Stimulated activated CD8-positive, alpha-beta memory T cell treated with anti-CD3 and anti-CD28 coated beads, Interleukin-12 subunit alpha, Interleukin-12 subunit beta, amount 100 ng/mL, for 1 hour (primary cell): ENCODE measurements at places on chromosomes 4 and X.

DNA sequence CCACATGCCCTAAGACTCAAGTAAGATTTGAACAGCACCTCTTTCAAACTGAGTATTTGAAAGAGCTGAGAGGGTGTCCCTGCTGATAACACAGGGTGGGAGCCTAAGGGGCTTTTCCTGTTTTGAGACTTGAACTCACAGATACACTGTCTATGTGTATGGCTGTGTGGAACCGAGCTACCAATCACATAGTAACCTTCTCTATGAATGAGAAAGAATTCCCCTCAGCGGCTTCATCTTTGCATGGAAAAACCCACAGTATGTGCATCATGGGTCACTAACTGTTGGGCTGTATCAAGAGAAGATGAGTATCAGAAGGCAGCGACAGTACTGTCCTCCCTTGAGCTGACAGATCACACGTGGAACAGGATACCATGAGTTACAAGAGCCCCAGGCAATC lies 336.3 kb downstream of the AFF2 start:
- no peak for DNase-seq

DNA sequence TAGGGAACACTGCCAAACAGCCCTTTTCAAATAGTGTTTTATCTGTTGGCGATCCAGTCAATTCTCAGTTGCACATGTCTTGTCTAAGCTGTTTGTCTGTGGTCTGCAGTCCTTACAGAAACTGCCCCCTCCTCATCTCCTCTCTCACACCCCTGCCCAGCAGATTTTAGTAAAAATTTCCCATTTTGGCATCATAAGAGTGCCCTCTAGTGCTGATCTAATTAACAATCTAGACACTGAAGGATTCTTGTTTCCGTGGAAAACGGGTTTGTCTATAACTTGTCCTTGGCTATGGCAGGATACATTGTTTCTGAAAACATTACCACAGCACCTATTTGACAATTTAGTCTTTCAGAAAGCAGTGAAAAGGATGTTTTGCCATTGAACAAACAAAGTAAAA lies 227.2 kb upstream of the MBNL3 start:
- no peak for DNase-seq

- DNase-seq = no peak
These were observed 13.8 kb upstream of the SMS start for GRCh38 chrX:21926527-21927278.

GRCh38 chr4:7256984-7257810 lies 64.9 kb downstream of the SORCS2 start:
- no peak for DNase-seq

GRCh38 chr4:40908702-40909362 lies 159.1 kb downstream of the NSUN7 start:
- DNase-seq = peak; percentile 47

GRCh38 chr4:128322311-128322710 lies 34.7 kb upstream of the PGRMC2 start:
- no peak for DNase-seq

DNA sequence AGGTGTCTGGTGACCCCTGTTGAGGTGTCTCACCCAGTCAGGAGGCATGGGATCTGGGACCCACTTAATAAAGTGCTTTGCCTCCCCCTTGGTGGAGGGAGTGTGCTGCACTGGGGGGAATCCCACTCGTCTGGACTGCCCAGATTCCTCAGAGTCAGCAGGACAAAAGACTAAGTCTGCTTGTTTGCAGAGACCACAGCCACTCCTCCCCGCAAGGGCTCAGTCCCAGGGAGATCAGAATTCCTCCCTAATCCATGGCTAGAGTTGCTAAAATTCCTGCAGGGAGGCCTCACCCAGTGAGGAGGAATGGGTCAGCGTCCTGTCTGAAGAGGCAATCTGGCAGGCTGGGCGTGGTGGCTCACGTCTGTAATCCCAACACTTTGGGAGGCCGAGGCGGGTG lies 442.2 kb downstream of the PABPC4L start:
- DNase-seq = no peak

GRCh38 chrX:128992107-128992971 lies 531.0 kb downstream of the SMARCA1 start:
- no peak for DNase-seq

- DNase-seq = no peak
These were observed 54.9 kb downstream of the USO1 start for GRCh38 chr4:75779105-75779757.

DNA sequence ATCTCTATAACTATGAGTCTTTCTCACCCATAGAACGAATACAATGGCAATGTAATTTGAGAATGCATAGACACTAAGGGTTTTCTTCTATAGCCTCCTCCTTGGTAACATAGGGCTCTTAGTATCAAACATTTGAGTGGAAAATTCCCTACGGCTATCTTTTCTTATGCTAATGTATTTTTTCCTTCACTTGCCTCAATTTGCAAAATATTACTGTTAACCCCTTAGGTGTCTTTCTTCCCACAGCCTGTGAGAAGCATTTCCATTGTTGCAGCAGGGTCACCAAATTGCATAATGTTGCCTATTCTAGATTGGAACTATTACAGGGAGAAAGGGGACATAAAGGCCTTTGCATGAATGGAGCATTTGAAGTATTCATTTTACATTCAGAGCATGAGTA lies 140.5 kb upstream of the RAPGEF2 start:
- DNase-seq = no peak

GRCh38 chr4:95693594-95693993 lies 144.8 kb upstream of the UNC5C start:
- DNase-seq = no peak

DNA sequence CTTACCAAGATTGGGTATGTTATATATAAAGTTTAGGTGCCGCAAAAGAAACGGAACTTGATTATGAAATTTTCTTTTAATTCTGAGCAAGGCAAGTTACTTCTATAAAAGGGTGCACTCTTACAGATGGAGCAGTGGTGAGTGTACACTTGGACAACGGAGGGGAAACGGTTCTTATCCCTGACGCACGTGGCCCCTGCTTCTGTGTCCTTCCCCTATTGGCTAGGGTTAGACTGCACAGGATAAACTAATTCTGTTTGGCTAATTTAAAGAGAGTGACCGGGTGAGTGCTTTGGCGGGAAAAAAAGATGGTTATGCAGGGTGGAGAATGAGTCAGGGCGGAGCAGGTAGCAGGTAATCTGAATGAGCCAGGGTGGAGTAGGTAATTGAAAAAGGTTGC lies 149.5 kb downstream of the GC start:
- no peak for DNase-seq

DNA sequence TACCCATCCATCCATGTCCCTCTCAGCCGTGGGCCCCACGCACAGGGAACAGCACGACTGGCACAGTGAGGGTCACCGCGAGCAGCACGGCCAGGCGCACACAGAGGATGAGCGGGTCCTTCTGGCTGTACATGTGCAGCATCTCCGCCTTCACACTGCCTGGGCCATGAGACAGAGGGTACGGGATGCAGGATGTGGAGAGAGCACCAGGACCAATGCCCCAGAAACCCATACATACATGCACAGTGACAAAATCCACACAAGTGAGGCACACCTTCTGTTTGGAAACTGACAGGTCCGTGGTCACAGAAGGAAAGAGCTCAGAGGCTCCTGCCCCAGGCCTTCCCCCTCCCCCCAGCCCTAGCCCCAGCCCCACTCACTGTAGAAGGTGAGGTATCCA lies 9.5 kb downstream of the SLC38A5 start:
- DNase-seq = no peak

DNA sequence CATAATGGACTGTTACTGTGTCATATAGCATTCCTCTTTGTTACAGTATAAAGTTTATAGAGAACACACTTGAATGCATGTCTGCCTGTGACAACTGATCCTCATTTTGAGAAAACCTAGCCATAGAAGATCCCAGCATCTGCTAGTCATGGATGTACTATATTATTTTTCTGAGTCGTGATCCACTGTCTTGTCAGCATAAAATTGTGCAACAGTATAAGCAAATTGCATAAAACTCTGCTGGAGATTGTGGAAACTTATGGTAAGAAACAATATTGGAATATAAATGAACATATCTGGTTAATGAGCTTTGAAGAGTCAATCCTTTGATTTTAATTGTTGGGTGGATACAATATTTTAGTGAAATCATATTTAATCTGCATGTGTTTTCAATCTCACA lies 3.6 kb downstream of the NEIL3 start:
- DNase-seq = no peak

DNA sequence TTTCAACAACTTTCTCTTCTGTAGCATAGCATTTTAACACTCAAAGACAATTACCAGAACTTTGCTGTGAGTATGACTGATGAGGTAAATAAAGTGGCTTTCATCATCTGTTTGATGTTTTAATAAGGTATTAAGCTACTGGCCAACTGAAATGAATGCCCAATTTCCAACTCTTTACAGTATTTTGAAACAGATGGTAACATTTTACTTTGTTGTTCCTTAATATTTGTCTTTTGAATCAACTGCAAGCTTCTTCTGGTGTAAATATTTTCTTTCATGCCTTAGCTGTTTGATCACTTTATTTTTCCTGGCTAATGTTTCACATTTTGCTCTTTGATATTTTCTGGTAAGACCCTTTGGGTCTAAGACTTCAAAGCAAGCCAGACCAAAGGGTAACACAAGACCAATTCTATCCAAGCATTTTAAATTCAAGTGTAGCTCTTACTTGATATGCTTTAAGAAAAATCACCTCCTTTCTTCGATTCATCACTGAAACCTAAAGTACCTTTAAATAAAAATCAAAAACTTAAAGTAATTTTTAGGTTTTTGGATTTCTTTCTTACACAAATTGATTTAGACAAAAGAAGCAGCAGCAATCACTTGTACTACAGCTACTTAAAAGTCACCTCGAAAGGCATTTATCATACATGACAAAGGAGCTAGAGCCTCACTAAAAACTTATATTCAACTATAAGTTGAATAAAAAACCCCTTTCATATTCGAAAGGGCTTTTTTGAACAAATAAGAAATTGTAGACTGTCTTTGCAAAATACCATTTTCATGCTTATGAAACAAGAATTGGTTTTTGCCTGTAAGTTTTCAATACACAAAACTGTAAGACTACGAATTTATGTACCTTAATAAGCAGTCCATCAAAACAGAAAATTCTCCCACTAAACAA lies 57.6 kb downstream of the TBCK start:
- no peak for DNase-seq

- no peak for DNase-seq
These were observed 258.5 kb downstream of the PABPC4L start for GRCh38 chr4:133943081-133943480.

DNA sequence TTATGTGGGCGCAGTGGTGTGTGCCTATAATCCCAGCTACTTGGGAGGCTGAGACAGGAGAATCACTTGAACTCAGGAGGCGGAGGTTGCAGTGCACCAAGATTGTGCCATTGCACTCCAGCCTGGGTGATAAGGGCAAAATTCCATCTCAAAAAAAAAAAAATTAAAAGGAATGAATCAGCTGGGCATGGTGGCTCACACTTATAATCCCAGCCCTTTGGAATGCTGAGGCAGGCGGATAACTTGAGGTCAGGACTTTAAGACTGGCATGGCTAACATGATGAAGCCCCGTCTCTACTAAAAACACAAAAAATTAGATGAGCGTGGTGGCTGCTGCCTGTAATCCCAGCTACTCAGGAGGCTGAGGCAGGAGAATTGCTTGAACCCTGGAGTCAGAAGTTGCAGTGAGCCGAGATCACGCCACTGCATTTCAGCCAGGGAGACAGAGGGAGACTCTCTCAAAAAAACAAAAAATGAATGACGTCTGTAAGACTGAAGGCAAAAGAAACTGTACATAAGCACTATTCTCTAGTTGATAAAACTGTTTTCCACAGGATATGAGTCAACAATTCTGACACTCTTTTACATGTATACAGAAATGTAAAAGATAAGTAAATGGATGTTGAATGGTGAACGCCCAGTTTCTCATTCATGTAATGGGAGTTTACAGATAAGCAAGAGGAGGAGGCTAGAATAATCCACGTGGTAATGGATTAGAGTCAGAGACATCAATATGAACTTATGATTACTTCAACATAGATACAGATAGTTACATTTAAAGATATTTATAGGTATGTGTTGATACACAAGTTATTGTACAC lies 22.2 kb downstream of the CENPC start:
- no peak for DNase-seq

DNA sequence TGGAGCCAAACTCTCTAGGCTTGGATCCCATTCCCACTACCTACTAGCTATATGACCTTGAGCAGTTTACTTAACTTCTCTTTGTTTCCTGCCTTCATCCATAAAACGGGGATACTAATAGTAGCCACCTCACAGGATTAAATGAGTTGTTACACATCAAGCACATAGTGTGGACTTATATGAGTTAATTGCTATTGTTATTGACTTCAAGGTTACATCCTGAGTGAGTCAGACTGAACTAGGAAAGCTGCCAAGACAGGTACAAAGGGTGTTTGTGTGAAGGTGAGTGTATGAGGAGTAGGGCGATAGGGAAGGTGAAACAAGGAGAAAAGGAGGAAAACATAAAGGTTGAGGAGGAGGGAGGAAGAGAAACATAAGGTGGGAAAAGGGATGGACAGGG lies 32.2 kb downstream of the TFDP3 start:
- no peak for DNase-seq

- DNase-seq = no peak
These were observed 557.5 kb downstream of the PPARGC1A start for GRCh38 chr4:23332313-23332712.

DNA sequence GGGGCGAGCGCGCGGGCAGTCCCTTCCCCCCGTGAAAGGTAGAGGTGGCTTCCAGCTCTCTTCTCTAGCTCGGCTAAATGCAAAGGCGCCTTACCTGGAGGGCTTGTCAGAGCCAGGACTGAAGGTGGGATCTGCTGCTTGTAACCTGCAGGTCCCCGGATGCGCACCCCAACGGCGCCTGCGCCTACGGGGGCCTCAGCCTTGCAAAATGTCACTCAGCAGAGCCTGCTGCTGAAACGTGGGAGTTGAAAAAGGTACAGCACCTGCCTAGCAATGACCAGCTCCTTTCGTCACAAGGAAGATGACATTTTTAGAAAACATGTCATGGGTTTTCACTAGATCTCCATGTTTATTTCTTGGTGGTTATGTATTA lies 583 bp downstream of the ABHD18 start:
- peak; percentile 41 for DNase-seq

- DNase-seq = no peak
These were observed 70.3 kb upstream of the MBNL3 start for GRCh38 chrX:132559101-132559500.

- DNase-seq = no peak
These were observed 67.6 kb upstream of the FREM3 start for GRCh38 chr4:143768007-143768591.

DNA sequence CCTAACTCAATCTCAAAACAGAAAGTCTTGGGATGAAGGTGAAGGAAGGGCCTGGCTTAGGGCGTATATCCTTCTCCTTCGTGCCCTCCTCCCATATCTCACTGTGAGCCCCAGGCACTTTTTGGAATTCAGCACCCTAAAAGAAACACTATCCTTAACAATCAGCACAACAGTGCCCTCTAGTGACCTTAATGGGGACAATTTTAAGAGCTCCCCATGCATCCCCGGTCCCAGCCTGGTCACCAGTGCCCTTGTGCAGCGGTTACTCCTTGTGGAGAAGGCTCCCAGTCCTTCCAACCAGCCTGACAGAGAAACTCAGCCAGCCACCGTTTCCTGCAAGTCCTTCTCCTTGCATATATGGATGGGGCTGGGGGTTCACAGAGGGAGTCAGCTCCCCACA lies 4.2 kb downstream of the PAK3 start:
- no peak for DNase-seq

- DNase-seq = no peak
These were observed 12.3 kb upstream of the SCRG1 start for GRCh38 chr4:173411106-173411693.
